ENCODE measurements at places on chromosomes 16 and 17. TPM values are rescaled to one million over a fixed set of nuclear protein-coding genes. Genes with fewer than 3 reads are reported as not detected.

DNA sequence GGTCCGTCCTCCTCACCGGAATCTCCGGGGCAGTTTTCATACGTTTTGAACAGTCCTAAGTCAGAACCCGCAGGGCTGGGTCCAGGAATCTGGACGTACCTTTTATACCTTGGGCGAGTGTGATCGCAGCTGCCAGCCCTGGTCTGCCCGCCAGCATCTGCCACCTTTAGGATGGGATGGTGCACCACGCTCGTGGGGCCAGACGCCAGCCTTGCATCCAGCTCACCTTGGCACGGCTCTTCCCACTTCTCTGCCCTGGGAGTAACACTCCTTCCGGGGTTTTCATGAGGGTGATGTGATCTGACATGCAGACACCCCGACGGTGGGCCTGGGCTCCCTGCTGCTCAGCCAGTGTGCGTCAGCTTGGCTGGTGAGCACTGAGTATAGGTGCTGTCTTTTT, 66.6 kb upstream of the ZNF469 start:
- H3K36me3 ChIP-seq, result no peaks in the 10 kb centered on the region
- no peak overlapping the region for H3K27ac ChIP-seq
- H3K4me3 ChIP-seq, result no peak overlapping the region
- no peaks in the 10 kb centered on the region for H3K27me3 ChIP-seq
- H3K4me1 ChIP-seq, result no peaks in the 10 kb centered on the region
- DNase-seq, result no peak

DNA sequence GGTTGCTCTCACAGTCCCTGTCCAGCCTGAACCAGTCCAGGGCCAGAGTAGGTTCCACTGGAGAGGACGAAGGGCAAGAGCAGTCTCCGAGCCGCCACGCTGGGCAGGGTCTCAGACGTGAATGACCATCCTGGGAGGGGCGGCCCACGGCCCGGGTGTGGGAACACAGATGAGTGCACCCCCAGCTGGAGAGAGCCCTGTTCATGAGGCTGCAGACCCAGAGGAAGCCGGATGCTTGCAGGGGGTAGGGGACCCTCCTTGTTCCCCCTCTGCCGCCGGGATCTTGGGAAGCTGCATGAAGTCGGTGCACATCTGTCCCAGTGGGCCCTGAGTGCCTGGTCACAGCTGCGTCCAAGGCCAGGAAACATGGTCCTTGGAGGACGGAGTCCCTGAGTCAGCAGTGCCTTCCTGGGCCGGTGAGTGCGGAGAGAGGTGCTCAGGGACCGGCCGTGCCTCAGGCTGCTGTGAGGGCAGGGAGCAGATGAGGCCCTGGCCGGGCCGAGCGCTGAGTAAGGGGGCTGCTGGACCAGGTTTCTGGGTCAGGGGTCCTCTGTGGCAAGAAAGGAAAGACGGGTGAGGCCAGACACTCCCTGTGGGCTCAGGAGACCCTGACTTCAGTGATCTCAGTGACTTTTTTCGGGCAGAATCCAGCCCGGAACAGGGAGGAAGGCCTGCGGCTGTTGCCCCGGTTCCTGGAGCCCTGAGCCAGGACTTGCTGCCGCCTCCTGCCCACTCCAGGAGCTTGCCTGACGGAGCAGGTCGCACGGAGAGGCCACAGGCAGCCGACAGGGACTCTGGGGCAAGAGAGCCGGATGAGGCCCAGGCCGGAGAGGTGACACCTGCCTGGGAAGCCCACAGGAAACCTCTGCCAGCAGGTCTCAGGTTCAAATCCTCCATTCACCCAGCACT, 45.8 kb downstream of the ACTG1 start:
- no peaks in the 10 kb centered on the region for H3K27me3 ChIP-seq
- DNase-seq, result no peak
- no peak overlapping the region for H3K4me3 ChIP-seq
- no peak overlapping the region for H3K27ac ChIP-seq
- no peaks in the 10 kb centered on the region for H3K36me3 ChIP-seq

DNA sequence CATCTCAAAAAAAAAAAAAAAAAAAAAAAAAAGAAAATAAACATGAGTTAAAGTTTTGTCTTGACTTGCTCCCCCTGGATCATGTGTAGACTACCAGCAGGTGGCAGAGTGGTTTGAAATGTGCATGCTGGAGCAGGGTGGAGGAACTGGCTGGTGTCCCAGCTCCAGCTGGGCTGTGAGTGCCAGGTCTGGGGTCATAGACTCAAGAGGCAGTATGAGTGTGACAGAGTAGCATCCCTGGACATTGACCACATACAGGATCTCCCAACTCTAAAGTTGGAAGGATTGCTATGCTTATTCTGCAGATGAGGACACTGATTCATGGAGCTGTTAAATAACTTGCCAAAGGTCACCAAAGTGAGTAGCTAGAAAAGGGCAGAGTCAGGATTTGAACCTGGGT, 198.0 kb upstream of the MPHOSPH6 start:
- no peaks in the 10 kb centered on the region for H3K36me3 ChIP-seq
- no peaks in the 10 kb centered on the region for H3K4me1 ChIP-seq

DNA sequence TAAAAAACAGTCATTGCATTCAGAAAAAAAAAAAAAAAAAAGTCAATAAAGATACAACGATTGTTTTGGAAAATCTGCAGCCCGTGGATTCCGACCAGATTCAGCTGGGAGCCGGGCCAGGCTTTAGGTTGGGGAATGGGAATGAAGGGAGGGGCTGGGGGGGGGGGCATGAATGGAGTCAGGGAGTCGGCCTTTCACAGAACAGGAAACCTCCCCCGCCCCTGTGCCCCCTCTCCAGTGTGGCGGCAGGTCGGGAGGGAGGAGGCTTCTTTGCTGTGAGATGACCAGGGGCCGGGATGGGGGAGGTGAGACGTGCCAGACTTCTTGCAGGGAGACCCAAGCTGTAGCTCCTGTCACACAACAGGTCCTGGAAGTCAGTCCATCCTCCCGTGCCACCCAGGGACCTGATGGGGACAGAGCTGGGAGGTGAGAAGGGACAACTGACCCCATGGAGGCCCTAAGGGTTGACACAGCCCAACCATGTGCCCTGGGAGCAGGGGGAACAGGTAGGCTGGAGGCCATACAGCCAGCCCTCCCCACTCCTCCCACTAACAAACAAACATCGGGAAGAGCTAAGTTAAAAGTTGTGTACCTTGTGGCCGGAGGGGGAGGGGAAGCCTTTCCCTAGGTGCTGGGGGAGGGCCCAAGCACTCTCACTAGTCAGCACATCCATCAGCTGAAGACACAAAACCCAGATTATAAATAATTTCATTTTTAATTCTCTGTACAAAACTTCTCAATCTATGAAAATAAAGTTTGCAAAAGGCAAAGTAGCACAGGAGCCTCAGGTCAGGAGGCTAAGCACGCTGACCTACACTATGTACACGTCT, 25.2 kb downstream of the SREBF1 start:
- H3K27ac ChIP-seq, result no peak overlapping the region
- no peak overlapping the region for H3K4me3 ChIP-seq
- peaks cover 8% of the 10 kb centered on the region for H3K4me1 ChIP-seq
- DNase-seq, result no peak
- peaks cover 18% of the 10 kb centered on the region for H3K36me3 ChIP-seq

DNA sequence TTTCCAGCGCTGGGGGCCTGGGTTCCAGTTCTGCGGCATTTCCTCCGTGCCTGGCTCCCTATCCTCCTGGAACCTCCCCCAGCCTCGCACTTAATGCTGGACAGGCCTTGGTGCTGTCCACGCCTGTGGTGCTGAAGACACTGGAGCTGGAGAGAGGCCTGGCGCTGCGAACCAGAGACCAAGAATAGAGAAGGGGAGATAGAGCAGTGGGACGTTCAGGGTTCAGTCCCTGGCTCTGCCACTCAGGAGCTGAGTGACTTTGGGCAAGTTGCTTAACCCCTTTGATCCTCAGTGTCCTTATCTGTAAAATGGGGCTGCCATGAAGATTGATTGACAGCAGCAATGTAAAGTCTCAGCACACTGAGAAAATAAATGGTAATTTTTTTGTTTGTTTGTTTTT, 11.9 kb downstream of the SBK1 start:
- no peaks in the 10 kb centered on the region for H3K36me3 ChIP-seq
- H3K27ac ChIP-seq, result no peak overlapping the region
- no peaks in the 10 kb centered on the region for H3K27me3 ChIP-seq

DNA sequence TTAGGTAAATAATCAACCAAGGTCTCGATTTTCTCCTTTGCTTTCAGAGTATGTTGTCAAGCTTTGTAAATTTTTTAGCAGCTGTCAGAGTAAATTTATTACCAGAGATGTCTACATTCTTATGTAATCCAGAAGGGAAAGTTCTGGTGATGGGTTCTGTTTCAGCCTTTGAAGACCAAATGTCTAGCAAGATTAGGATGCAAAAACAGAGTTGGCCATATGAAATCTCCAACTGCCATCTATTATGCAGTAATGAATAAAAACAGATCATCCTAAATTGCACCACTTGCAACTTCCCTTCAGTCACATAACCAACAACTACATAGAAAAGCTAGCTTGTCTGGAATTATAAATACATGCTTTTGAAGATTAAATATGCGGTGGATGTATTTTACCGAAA, 826.8 kb upstream of the KIF2B start:
- DNase-seq, result no peak
- H3K27ac ChIP-seq, result no peak overlapping the region
- H3K4me3 ChIP-seq, result no peak overlapping the region
- no peaks in the 10 kb centered on the region for H3K4me1 ChIP-seq

DNA sequence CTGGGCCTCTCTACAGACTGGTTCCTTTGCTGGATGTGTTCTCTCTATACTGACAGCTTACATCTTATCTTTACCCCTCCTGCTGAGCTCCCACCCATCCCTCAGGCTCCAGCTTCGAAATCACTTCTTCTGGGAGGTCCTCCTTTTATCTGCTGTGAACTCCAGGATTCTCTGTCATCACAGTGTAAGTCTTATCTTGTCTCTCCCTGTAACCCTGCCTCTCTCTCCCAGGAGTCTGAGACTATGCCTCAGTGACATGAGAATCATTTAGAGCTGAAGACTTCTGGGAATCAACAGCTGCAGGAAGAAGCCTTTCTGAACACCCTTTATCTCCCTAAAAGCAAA, 148.1 kb upstream of the HS3ST3A1 start:
- H3K27me3 ChIP-seq, result no peaks in the 10 kb centered on the region
- DNase-seq, result no peak
- H3K4me3 ChIP-seq, result no peak overlapping the region
- H3K27ac ChIP-seq, result no peak overlapping the region
- no peaks in the 10 kb centered on the region for H3K36me3 ChIP-seq

NXPH3 gene
- polyA plus RNA-seq, result not detected

TMEM94 gene
- polyA plus RNA-seq, result 23.9 TPM

TMC7 gene
- not detected for polyA plus RNA-seq

USP22 gene
- polyA plus RNA-seq, result 25.3 TPM

All from GM12878 (cell line).